ENCODE measurements at places on chromosomes 7 and 10. TPM values are rescaled to one million over a fixed set of nuclear protein-coding genes. Genes with fewer than 3 reads are reported as not detected.
A peak's percentile ranks its signal among the peaks of the same experiment; 100 is the strongest.

DNA sequence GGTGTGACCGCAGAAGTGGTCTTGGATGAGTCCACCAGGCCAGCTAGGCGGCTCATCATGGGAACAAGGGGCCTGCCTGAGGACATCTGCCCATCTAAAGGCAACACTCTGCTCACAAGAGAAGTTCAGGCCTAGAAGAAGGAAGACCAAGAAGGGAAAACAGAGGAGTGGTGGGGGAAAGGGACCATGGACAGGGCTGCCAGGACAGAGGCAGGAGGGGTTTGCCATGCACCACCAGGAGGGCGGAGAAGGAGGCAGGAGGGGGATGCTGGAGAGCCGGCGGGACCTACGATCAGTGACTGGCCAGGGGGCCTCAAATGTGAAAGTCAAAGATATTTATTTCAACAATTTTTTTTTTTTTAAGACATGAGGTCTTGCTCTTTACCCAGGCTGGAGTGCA is 33.1 kb downstream of the GAD2 start:
- no peak for DNase-seq

MINDY4 gene
- total RNA-seq = 3.5 TPM

- no peak for DNase-seq
Observed at GRCh38 chr10:92822964-92823363, 25.4 kb upstream of the EXOC6 start.

- peak; percentile 51 for DNase-seq
Observed at GRCh38 chr7:92837000-92837749, 802 bp upstream of the CDK6 start.

DGKI gene
- total RNA-seq = 21.1 TPM

NUTM2E gene
- total RNA-seq = not detected

MALRD1 gene
- not detected for total RNA-seq

DNA sequence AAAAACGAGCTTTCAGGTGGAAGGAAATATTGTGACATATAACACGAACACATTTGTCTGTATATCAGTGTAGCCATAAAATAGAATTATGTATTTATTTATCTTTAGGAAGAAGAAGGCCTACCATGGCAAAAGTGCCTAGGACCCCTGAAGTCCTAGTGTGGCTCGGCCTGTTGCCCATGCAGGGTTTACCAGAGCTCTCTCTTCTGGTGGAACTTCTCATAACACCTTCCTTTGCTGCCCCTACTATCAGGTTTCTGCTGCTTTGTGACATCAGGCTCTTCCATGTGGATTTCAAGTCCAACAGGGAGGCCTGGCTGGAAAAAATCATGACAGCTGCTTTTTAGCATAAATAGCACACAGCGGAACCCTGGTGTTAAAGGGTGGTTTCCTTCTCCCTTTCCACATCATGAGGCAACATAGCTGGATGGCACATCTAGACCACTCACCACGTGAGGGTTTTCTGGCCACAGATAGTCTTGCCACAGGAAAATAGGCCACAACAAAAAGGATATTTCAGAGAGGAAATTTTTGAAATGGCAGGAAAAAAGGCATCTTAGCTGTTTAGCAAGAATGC is 44.8 kb upstream of the ADO start:
- no peak for DNase-seq

DNA sequence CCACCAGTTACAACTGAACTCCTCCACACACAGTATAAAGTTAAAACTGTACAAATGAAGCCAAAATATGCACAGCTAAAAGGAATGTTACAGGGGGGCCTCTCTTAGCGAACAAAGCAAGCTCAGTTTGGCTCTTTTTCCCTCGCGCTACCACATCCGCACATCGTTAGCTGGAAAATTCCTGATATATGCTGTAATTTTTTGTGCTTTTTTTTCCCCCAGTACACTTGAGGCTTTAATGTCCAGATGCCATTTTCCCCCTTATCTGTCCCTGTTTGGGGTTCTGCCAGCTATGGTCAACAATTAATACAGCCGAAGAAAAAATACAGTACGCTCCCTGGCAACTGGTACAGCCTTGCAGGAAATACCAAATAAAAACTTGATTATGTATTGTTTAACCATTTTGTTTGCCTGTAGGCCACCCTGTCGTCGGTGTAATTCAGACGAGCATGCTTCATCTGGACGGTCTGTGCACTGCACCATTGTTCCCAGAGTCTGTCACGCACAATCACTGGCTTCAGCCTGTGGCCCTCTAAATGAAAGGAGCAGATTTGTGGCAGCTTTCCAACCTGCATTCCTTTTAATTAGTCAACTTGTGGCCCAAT is 108.1 kb upstream of the FAM133B start:
- peak; percentile 81 for DNase-seq

GRCh38 chr10:97683556-97684367 is 3.3 kb downstream of the AVPI1 start:
- peak; percentile 71 for DNase-seq

GRCh38 chr7:156582591-156583123 is 57.9 kb upstream of the RNF32 start:
- DNase-seq = no peak

GRCh38 chr10:49655099-49655498 is 24.4 kb upstream of the C10orf53 start:
- no peak for DNase-seq

DNA sequence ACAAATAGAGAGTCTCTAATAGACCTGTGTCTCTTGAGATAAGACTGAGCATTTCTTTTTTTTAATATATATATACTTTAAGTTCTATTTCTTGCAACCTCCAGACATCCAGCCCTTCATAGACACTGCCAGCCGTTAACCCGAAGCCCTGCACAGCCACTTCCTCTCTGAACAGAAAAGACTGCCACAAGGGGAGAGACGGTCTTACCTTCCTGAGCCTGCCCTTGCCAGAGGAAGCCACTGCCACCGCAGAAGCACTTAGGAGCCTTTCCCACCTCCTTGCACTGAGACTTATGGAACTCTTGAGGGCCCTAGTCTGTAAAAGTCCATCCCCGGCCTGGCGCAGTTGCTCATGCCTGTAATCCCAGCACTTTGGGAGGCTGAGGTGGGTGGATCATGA is 31.8 kb upstream of the PRSS1 start:
- no peak for DNase-seq

DNA sequence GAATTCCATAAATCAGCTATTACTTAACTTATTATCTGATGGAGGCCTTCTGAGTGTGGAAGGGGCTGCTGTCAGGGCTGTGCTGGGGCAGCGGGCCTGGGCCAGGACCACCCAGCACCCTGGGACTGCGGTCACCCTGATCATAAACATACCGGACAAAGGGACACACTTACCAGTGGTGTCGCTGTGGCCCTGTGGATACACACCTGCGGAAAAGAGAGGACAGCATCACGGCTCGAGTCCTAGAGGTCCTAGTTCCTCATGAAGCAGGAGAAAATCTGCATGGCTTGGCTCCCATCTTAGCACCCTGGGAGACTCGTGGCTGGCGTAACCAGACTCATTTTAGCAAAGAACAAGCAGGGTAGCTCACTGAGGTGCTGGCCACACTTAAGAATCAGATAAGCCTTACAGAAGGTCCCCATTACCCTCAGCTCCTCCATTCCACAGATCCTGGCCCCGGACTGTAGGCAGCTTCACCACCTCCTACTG is 17.7 kb downstream of the IL15RA start:
- no peak for DNase-seq

DNA sequence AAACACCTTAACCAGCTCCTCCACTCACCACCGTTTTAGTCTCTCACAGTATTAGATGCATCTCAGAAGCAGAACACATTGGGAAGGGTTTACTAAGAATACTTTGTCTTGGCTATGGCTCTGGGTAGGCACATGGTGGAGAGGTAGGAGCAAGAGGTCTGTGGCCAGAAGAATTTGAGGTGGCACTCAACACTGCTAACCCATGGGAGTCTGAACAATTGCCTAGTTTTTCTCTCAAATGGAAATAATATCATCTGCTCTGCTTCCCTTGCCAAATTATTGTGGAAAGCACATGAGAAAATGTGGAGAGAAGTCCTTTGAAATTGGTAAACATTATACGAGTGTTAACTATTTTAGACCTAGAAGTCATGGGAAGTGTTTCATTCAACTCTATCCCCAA is 214.3 kb downstream of the SKAP2 start:
- DNase-seq = no peak

Measured in GM23248 (cell line).